ENCODE measurements at places on chromosomes 6 and 20.

DNA sequence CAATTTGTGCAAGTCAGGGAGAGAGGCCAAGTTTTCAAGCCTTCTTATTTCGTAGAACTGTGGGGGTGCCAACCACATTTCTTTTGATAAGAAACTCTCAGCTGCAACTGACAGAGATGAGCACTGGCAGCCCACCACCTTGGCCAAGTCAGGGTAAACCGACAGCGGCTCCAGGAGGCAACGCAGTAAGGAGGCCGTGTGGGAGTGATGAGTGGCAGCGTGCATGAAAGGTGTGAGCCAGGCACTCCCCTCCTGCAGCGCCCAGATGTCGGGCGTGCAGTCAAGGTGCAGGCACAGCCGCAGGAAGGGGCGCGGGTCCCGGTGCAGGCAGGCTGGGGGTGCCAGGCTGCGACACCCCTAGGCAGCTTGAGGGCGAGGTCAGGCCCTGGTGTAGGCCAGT, 49.2 kb upstream of the HDAC2 start:
- no peak for DNase-seq

- no peak for DNase-seq
These were observed 77.4 kb upstream of the MTHFD1L start for GRCh38 chr6:150788089-150788488.

DNA sequence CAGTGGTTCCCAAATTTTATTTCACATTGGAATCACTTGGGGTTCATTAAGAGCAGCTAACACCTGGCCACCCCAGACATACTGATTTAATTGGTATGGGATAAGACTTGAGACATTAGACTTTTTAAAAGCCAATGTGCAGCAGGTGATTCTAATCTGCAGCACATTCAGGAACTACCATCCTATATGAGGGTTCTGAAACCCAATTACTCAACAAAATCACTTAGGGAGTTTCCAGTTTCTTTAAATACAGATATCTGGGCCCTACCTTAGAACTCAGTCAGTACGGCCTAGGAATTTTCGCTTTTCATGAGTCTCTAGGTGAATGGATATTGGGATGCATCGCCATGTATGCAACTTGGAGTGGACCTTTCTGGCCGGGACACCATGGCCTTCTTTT, 24.0 kb upstream of the L3MBTL3 start:
- no peak for DNase-seq

GRCh38 chr20:1941226-1941625, 46.0 kb downstream of the SIRPA start:
- no peak for DNase-seq

- DNase-seq = no peak
These were observed 82.6 kb upstream of the PREP start for GRCh38 chr6:105485456-105485855.

DNA sequence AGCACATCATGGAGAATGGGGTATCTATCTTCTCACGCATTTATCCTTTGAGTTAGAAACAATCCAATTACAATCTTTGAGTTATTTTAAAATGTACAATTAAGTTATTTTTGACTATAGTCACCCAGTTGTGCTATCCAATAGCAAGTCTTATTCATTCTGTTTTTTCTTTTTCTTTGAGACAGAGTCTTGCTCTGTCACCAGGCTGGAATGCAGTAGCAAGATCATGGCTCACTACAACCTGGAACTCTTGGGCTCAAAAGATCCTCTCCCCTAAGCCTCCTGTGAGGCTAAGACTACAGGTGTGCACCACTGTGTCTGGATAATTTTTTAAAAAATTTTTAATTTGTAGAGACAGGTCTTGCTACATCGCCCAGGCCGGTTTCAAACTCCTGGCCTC, 201.5 kb upstream of the ZNF217 start:
- DNase-seq = no peak

- DNase-seq = no peak
These were observed 93.7 kb downstream of the DST start for GRCh38 chr6:56549014-56549413.

- no peak for DNase-seq
These were observed 29.2 kb upstream of the SSR1 start for GRCh38 chr6:7341989-7342742.

DNA sequence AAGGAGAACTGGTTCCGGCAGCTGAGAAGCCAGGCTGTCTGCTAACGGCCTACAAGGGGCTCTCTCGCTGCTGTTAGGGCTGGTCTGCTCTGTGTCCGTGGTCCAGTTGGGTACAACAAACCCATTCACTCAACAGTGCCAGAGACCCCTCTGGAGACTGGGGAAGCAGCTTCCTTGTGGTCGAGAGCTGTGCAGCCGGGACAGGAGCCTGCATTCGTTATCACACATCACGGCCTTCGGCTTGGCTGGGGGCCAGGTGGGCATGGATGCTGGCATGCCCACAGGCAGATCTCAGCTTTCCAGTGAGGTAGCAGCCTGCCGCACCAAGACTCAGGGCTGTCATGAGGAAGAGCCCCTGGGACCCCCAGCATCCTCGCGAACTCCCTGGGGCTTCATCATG, 124.7 kb downstream of the PREX1 start:
- DNase-seq = no peak

- DNase-seq = no peak
These were observed 389.7 kb upstream of the JARID2 start for GRCh38 chr6:14856177-14856576.

GRCh38 chr6:14543971-14544585, 426.5 kb downstream of the CD83 start:
- DNase-seq = no peak

DNA sequence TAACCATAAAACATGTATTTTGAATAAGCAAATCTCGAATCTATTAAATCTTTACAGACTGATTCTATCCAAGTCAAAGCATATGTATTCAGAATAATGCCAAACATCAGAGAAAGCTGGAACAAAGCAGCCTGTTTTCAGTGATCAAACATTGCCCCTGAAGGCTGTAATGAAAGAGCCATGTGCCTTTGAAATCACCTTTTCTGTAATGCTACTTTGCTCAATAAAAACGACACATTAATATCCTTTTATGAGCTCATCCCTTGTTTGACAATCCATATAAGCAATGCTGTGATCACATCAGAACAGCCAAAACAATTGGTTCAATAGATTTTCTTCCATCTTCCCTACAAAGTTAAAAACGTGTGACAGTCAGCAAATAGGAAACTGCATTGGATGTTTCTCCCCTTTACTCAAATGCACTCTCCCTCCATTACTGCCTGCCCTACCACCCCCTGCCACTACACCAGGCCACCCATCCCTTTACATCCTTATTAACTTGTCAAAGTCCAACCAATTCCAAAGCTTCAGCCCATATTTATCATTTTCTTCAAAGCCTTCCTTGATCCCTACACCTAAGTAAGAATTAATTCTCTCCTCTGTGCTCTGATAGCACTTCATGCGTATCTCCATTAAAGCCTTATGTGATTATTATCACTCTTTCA, 42.0 kb downstream of the THEMIS start:
- DNase-seq = no peak

DNA sequence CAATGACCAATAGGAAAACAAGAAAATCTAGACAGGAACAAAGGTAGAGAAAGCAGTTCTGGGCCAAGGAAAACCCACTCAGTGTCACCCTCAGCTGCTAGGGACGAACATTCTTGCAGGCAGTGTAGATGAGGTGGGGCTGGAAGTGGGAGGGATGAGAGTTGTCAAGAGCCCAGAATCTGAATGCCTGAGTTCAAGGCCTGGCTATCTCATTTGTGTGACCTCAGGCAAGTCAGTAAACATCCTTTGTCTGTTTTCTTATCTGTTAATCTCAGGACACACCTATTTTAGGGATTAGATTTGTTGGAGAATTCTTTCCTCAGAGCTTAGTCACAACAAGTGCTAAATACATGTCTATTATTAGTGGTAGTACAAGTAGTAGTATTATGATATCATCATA, 50.9 kb upstream of the KIF16B start:
- DNase-seq = no peak

DNA sequence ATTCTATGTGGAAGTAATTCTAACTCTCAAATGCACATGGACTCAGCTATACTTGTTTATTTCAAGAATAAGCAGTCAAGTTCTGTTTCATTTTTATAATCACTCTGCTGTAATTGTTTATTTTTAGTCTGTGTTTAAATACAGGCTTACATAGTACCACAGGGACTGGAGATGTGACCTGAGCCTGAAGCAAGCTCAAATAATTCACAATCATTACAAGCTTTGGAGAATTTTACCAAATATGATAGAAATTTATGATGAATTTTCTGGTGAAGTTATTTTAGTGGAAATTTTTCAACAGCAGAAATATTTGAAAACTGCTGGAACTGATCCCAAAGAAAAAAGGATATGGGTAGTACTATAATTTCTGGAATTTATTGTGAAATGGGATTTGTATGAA, 41.6 kb upstream of the DSE start:
- DNase-seq = no peak

DNA sequence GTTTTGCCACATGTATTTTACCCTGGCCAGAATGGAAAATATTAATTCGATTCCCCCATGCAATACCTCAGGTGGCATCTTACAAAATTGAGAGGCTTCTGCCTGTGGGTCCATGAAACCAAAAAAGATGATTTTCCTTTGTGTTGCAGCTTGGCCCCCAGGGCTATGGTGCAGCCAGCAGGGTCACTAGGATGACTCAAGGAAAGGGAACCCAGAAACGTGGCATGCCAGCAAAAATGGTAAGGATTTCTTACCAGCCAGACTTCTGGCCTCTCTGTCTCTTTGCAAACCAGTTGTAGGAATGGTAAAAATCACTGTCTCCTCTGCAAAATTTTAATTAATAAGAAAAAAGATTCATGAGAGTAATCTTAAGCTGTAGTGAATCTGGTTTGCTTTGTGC, 11.6 kb upstream of the TAAR9 start:
- no peak for DNase-seq

DNA sequence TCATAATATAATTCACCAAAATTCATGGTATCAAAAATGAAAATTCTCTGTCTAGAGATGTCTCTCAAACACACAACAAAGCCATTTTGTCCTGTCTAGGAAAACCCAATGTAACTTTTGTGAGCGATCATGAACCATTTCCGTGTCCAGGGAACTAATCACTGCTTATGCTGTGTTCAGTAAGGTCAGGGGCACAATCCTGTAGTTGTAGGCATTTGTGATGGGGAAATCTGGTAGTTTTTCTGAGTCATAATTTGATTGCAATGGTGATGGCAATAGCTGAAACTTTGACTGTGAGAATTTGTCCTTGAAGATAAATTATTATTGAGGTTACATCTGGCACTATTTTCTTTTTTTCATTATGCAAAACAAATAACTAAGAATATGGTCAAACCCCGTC, 21.0 kb upstream of the GCLC start:
- no peak for DNase-seq

DNA sequence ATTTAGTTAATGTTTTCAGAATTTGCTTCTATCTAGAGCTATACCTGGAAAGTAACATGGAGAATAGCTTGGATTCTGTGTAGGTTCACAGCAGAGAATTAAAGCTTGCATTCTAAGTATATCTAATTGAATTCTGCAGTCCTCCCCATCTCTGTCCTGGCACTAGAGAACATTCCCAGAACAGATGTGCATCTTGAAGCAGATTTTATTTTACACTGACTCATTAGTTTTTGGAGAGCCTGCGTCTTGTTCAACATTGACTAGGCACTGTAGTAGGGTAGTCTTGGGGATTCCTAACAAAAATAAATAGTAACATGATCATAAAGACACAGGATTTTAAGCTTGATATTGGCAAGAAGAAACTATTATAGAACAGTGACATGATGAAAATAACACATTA, 36.2 kb upstream of the BAG2 start:
- no peak for DNase-seq

DNA sequence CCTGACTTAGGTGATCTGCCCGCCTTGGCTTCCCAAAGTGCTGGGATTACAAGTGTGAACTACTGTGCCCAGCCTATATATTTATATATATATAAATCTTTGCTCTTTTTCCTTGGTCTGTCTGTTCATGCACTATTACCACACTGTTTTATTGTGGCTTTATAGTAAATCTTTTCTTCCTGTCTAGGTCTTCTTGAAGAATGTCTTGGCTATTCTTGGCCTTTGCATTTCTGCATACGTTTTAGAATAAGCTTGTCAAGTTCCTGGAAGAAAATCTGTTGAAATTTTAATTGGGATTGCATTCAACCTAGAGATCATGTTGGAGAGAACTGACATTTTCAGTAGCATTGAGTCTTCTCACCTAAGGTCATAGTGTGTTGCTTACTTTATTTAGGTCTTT, 37.1 kb downstream of the MYO6 start:
- DNase-seq = no peak

DNA sequence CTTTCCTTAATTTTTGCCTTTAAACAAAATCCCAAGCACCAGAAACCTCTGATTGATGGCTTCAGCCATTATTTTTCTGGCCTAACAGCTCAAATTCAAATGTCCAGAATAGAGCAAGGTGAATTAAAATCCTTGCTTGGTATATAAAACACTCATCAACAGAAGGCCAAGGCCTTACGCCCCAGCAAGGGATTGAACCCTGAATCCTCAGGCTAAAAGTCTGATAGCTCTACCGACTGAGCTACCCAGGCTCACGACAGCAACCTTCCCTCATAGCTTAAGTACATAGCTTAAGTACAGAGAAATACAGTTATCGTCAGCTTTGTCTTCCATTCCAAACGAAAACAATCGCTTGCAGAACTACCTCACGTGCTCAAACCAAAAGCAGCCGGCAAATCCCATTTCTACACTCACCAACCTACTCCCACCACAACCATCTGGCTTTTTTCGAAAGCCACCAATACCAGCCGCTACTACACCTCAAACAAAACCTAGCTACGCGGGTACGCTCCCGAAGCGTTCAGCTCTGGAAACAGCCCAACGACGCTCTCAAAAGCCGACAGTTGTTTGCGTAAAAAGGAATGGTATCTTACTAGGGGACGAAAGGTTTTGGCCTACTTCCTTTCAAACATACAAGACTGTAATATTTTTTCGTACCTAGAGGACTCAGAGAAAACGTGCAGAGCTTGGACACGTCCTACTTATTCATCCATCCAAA, 167.5 kb downstream of the GPX5 start:
- no peak for DNase-seq

- DNase-seq = peak; percentile 54
These were observed 580.3 kb downstream of the TENT5A start for GRCh38 chr6:81172056-81172740.

DNA sequence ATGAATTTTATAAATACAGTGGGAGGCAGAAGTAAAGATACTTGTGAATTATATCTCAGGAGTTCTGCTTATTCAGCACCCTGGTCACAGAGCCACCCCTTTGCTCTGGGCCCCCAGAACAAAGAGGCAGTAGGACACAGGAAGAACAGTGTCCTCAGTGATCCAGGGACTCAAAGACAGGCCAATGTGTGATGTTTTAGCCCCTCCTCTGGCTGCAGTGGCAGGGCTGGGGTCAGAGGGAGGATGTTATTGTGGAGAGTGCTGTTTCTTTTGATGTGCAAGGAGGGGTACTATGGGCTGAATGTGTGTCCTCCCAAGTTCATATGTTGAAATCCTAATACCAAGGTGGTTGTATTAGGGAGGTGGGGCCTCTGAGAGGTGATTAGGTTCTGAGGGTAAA, 74.1 kb upstream of the MAP3K7 start:
- no peak for DNase-seq

GRCh38 chr6:150343434-150343833, 25.4 kb upstream of the IYD start:
- DNase-seq = no peak
